Thoracic aorta (tissue), 2 donors: ENCODE measurements at places on chromosomes 3 and 15.

DNA sequence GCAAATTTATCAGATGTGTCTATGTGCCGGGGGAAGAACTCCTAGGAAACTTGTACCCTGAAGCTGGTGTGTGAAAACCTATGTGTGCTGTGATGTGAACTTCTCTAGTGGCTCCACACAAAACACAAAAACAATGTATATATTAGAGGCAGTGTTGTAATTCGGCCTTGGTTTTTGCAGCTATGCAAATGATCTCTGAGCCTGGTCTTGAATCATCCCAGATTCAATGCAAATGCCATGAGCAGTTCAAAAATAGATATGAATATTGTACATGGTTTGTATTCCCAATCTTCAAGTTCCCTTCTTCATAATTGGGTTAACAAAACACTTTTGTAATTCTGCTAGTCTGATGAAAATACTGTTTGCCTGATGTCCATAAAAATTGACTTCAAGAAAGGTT is 152.6 kb downstream of the MFSD1 start:
- no peak for DNase-seq

GRCh38 chr15:63915209-63915872 is 81.6 kb upstream of the HERC1 start:
- no peak for DNase-seq

DNA sequence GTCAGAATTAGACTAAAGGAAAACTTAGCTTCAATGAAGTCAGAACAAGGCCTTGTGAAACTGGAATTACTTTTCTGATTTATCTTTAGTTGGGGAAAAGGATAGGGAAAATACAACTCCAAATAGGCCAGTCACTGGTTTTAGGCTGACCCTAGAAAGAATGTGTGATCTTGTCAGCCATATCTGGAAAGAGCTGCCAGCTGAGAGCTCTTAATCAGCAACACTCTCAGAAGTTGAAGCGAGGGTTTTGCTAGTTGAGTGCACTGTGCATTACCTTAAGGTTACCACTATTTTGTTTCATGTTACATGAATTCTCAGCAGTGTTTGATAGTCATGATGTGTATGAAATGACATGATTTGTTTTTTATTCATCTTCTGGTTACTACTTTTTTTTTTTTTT is 905.3 kb upstream of the ALCAM start:
- DNase-seq: no peak

GRCh38 chr15:88699861-88700260 is 61.0 kb downstream of the ISG20 start:
- no peak for DNase-seq

GRCh38 chr3:76203578-76203977 is 418.2 kb upstream of the ZNF717 start:
- no peak for DNase-seq

GRCh38 chr15:58413253-58413652 is 18.5 kb upstream of the LIPC start:
- no peak for DNase-seq

DNA sequence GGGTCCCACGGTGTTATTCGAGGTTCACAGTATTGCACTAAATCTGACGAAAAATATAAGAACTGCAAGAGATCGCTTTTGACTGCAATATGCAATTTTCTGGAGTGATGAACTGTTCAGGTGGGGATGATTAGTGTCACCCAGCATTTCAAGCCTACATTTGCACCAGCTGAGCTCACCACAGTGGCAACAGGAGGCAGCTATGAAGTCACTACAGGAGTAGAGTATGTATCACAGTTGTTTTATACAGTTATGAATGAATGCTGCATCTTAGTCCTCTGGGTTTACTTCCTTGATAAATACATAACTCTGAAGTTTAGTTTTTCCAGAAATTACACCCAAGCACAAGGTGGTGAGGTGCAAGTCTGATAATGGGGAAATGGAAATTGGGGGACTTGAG is 69.6 kb downstream of the CHSY1 start:
- DNase-seq: no peak

DNA sequence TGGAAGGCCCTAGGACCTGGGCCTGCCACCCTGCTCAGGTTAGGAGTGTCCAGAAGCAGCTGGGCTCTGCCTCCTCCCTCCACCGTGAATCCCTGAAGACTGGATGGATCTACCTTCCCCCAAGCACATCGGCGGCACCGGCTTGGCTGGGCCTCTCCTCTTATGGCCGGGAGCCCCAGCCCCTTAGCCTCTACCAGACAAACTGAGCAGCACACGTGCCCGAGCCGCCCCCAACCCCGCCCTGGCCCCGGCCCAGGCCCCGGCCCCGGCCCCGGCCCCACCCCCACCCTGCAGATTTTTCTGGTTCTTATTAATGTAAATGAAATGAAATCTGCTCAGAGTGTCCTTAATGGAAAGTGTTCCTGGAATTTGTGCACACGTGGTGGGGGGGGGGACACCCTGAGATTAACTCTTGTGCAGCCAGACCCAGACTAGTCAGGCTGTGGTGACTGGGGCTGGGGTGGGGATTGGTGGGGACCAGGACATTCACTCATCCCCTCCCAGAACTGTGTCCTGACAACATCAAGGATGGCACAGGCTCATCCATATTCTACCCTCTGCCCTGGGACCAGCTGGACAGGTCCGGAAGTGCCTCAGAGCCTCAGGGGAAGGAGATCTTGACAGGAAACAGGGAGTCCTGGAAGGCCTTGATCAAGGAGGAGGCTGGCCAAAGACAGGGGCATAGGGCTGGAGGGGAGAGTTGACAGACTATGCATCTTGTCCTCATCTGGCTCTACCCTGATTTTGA is 30.9 kb upstream of the SEMA3F start:
- no peak for DNase-seq

DNA sequence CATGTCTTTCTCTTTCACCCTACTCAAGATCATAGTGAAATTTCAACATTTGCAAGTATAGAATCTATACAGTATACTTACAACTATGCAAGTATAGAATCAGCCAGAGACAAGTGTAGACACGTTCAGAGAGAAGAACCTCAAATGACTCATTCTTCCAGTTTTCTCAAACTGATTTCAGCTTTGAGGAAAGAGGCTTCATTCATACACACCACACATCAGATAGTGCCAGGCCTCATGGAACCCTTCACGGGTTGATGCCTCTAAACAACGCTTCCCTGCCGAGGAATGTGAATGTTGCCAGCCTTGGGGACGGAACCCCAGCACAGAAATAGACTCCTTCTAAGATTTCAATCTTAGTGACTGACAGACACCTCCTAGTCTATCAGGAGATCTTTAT is 135.7 kb downstream of the FOXP1 start:
- DNase-seq: no peak

GRCh38 chr3:112689989-112690388 is 49.0 kb upstream of the CCDC80 start:
- no peak for DNase-seq

- no peak for DNase-seq
Measured at GRCh38 chr15:77180757-77181156, 109.8 kb upstream of the TSPAN3 start.

- no peak for DNase-seq
Measured at GRCh38 chr3:137763594-137763938, 549 bp upstream of the SOX14 start.

DNA sequence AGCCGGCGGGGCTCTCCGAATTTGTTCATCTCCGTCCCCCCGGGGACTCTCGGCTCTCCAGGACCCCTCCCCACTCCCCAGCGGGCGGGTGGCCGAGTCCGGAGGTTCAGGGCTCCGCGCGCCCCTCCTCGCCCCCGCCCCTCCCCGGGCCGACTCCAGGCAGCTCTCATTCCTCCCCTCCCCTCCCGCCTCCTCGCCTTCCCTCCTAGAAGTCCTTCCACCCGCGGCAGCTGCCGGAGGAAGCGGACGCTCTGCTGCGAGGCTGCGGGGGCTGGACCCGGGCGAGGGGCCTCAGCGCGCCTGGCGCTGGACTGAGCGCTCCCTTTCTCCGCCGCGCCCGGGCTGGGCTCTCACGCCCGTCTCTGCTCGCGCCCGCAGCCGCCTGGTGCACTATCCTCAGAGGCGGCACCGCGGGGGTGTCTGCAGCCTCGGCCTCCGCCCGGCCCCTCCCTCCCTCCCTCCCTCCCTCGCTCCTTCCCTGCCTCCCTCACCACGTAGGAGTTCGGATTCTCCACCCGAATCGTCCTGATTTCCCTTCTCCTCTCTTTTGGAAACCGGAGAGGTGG is at the start of gene ROBO2:
ROBO2 (plus strand) TSS at position 494 of the 566 bp plus-strand sequence. CDS start 687 bp downstream, outside the sequence.
- no peak for DNase-seq

DNA sequence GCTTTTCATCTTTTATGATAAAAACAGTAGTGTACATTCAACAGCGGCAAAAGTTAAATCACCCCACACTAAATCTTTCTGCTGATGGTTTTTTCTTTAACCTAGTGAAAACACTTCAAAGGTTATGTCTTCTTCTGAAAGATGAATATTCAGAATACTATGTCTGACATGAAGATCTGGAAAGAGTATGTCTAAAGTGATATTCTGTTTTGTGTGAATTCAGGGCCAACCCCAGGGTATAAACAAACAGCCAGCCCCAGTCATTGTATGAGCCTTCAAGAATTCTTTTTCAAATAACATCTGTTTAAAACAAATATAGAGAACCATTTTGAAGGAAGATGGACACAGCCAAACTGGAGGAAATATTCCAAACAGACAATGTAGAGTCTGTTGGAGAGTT is 581.0 kb upstream of the NAALADL2 start:
- DNase-seq: no peak

- no peak for DNase-seq
Measured at GRCh38 chr3:183354325-183354831, 74.0 kb downstream of the MCF2L2 start.

- DNase-seq: no peak
Measured at GRCh38 chr15:51267703-51268083, 70.7 kb downstream of the CYP19A1 start.

DNA sequence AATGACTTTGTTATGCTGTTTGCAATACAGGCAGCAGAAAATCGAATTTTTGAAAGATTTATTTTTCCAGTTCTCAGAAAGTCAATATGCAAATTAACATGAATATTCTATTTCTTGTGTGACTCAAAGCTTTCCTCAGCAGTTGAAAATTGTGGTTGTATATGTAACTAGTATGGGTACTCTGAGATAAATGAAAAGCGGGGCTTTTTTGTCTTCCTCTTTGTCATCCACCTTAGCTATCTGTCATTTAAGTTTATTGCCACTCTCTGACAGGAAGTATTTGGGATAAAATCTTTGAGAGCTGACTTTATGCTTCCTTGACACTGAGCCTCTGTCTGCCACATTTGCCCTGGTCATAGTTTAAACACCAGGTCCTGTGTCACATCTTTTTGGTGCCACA is 91.5 kb downstream of the ATG7 start:
- DNase-seq: no peak

GRCh38 chr3:2790266-2790815 is 319.8 kb downstream of the IL5RA start:
- no peak for DNase-seq

GRCh38 chr3:167406876-167407492 is 26.9 kb upstream of the ZBBX start:
- DNase-seq: no peak

DNA sequence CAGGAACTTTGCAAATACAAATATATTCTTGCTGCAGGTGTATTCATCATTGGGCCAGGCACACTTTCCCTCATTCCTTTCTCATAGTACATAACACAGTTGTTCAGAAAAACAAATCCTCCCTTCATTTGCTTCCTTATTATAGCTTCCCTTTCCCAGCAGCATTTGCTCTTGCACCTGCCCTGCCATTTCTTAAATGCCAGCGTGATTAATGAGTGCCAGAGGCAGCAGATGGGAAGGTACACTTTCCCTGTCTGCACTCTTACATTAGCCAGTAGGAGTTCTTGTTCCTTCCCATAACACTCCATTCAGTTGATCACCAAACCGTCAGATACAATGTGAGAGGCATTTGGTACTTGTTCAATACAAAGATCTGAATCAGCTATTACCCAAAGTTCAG is 128.5 kb upstream of the GAP43 start:
- no peak for DNase-seq

DNA sequence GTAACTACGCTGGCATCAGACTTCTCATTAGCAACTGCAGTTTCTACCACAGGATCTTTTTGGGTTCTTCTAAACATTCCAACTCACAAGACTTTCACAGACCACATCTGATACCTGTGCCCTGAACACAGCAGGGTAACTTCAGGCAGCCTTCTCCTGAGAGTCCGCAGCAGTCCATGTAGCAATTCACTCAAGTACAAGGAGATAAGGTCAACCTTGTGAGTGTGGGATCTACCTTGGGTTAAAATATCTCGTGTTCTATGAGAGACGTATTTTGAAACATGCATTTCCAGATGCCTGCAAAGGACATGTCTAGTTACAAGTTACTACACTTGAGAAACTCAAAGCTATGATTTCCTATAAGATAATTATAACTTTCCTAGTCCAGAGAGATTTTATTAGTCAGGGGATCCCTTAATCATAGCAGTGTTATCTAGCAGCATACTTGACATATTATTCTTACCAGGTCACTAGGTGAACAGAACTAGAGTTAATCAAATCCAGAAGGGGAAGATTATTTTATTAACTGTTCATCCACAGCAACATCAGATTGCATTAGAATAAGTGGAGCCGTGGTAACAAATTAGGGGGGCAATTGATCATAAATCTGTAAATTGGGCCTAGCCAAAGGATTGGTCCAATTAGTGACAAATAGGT is 66.4 kb downstream of the ASTE1 start:
- DNase-seq: no peak

- DNase-seq: no peak
Measured at GRCh38 chr3:52721002-52721729, 15.3 kb downstream of the SPCS1 start.

DNA sequence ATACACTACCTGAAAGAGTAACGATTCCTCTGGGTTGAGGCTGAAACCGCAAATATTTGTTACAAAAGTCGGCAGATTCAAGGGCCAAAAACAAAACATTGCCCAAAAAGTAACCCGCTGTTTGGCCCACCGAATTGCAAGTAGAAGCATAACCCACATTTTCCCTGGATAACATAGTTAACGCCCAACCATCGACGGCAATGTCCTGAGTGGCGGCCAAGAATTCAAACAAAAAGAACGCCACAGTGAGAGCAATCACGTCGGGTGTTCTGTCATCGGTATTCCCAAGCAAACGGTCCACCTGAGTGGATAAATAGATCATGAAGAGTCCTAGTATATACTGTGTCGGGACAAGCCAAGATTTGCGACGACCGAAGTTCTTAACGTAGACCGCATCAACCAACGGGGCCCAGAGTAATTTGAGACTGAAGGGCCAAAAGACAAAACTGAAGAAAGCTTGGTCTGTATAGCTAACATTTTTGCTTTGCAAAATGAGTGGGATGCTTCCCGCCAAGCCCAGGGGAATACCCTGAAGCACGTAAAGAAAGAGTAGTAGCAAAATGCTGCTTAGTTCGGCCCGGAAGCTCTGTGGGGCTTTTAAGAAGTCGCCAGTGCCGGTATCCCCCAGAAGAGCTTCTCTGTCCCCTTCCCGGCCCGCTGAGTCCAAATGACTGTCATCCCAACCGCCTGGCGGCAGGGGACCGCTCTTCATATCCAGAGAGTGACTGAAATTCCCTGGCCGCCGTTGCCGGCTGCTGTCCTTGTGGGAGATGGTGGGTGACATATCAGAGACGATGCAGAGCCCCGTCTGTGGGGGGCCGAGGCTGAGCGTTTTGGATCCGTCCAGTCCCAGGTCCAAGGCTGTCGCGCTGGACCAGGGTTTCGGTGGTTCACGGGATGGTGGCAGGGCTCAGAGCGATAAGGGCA is 750 bp downstream of the SLC33A1 start:
- DNase-seq: no peak
